ENCODE measurements at places on chromosomes 7 and 10. TPM values are rescaled to one million over a fixed set of nuclear protein-coding genes. Genes with fewer than 3 reads are reported as not detected.

The ITPRID1 gene
- not detected for total RNA-seq

The ANKRD30A gene
- not detected for total RNA-seq

The ENTPD1 gene
- total RNA-seq, result not detected

The CPXM2 gene
- total RNA-seq, result 19.8 TPM

The DYDC1 gene
- not detected for total RNA-seq

The FANK1 gene
- total RNA-seq, result 13.3 TPM

Measured in GM23248 (cell line).